ENCODE measurements at places on chromosomes 2 and 18.

GRCh38 chr2:40244675-40245074 lies 207.2 kb downstream of the SLC8A1 start:
- DNase-seq, result peak; percentile 23

DNA sequence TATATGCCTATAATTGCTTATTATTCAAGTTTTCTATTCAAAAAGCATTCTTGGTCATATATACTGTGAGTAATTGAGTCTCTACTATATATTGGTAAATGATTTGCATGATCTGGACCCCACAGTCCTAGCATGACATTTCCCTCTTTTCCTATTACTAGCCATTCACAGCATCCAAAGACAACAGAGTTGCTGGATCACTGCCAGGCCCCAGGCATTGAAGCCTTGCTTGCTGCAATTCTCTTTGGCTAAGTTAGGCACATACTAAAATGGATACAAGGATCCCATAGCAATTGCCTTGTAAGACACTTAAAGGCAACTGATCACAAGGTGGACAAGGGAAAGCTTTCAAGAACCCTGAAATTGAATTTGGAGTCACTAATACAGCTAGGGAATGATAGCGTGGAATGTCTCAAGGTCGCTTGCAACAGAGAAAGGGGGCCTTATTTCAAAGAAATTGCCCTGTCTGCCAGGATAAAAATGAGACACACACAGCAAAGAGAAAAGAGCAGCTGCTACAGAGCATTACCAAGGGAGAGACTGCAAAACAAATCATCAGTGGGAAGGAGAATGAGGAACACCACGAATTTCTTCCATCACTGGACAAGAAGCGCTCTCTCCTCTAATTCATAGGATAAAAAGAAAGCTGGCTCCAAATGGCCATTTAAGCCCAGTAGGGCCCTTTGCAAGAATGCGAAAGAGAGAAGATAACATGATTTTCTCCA lies 77.1 kb upstream of the EPHA4 start:
- DNase-seq, result peak; percentile 11

DNA sequence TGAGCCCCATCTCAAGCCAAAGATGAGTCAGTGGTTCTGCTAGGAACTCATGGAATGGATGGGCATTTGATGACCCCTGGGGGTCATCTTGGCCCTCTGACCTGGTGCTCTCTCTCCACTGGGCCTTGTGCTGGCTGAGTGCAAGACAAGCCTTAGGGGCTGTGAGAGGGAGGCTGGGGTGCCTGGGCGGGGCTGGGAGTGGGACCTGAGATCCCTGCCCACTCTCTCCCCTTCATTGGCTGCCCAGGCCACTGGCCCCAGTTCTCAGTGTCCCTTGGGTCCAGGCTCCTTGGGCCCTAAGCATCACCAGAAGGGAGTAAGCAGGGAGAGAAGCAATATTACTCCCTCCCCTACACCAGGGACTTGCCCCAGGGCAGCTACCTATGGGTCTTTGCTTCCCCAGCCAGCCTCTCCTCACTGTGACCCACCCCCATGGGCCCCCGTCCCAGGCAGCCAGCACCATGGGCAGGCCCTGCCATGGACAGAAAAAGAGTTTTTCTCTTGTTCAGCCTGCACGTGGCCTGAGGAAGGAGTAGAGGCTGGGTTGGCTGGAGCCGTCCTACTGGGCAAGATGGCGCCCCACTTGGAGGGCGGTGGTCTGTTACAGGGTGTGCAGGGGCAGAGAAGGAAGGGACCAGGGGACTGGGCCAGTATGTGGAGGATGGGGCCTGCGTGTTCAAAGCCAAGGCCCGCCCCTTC lies 33.6 kb downstream of the ATOH8 start:
- DNase-seq, result no peak

DNA sequence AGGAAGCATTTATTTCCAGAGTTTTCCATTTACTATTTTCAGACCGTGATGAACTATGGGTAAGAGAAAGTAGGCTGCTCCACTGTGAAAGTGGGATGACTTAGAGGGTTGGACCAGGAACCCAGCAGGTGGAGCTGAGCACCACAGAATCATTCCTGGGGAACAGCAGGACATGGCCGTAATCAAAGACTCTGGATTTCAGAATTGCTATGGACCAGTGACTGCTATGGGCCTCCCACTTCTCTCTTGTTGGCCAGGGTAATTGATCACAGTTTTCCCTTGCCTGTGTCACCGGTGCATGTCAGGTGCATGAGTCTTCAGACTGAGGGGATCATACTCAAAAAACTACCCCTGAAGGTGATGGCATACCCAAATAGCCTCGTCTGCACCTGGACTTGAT lies 90.6 kb upstream of the GPC1 start:
- DNase-seq, result no peak

DNA sequence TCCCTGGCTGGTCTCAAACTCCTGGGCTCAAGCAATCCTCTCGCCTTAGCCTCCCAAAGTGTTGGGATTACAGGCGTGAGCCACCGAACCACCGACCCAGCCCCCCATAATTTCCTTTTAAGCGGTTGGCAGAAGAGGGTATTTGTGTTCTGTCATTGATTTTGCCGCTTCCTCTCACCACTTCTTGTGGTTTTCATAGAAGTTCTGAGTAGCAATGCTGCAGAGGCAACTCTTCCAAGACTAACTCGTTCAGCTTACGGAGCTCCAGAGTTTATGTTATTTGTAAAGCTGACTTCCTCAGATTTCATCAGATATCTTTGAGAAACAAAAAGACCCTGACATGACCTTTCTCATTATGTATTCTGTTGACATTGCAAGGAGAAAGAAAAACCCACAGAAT lies 261.4 kb upstream of the KCNJ3 start:
- no peak for DNase-seq

Measured in NCI-H2081 treated with DMSO at 0.1 percent for 48 hours (cell line).